ENCODE measurements at places on chromosomes 16 and 17.
A peak's percentile ranks its signal among the peaks of the same experiment; 100 is the strongest.

DNA sequence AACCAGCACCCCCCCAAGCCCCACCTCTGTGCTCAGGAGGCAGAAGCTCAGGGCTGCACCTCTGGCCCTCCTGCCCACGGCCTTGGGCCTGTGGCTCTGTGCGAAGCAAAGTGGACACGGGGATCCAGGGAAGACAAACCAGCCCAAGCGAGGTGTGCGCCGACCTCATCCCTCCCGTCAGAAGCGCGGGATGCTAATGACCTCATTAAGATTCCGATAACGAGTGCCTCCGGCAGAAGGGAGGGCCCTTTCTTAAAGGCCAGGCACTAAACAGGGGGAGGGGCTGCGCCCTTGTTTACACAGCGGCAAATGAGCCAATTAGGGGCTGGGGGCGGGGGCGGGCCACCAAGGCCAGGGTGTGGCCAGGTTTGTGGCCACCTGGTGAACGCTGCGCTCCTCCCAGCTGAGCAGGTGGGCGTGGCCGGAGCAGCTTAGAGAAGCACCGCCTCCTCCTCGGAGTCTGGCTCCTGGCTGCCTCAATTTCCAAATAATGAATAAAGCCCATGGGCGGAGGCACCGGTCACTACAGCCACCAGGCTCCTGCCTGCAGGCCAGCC lies 3.2 kb downstream of the CBX4 start:
- DNase-seq, result no peak

GRCh38 chr16:88063211-88063773 lies 112.1 kb downstream of the BANP start:
- no peak for DNase-seq

GRCh38 chr17:6554342-6554741 lies 2.0 kb downstream of the PITPNM3 start:
- DNase-seq, result no peak

- DNase-seq, result no peak
These were observed 20.7 kb upstream of the TVP23A start for GRCh38 chr16:10839279-10839666.

DNA sequence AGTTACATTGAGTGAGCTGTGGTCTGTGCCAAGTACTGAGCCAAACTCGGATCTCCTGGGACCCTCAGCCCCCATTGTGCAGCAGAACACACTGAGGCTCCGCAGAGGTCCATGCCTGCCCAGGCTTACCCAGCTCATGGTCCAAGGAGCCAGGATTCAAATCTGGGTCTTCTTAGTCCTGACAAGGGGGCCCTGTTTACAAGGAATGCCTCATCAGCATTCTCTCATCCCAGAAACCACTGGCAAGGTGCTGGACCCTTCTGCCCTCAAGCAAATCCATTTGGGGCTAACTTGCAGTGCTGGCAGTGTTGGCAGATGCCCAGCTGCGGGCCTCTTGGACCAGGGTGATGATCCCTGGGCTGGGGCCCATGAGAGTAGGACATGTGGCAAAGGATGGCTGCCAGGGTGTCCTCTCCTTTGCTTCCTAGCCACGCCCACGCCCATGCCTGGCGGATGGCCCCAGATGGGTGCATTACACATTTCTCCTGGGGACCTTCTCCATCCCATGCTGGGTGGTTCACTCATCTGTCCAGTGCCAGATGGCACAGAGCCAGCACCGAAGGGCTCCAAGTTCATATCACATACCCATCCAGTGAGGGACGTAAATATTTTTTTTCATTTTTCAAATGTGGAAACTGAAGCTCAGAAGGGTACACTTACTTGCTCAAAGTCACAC lies 117.7 kb downstream of the CMIP start:
- no peak for DNase-seq

DNA sequence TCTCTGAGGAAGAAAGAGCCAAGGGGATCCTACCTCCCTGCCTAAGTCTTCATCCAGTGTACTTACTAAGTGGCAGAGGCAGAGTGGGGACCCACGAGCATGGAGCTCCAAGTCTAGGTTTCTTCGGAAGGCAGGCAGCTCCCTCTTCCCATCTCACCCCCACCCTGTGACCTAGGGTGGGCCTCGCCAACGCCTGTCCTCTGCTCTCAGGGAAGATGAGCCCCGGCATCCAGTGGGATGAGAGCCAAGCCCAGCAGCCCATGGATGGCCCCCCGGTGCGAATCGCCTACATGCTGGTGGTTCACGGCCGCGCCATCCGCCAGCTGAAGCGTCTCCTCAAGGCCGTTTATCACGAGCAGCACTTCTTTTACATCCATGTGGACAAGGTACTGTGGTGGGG lies 8.3 kb downstream of the XYLT2 start:
- no peak for DNase-seq

- DNase-seq, result no peak
These were observed 80.9 kb downstream of the GOSR1 start for GRCh38 chr17:30557916-30558685.

DNA sequence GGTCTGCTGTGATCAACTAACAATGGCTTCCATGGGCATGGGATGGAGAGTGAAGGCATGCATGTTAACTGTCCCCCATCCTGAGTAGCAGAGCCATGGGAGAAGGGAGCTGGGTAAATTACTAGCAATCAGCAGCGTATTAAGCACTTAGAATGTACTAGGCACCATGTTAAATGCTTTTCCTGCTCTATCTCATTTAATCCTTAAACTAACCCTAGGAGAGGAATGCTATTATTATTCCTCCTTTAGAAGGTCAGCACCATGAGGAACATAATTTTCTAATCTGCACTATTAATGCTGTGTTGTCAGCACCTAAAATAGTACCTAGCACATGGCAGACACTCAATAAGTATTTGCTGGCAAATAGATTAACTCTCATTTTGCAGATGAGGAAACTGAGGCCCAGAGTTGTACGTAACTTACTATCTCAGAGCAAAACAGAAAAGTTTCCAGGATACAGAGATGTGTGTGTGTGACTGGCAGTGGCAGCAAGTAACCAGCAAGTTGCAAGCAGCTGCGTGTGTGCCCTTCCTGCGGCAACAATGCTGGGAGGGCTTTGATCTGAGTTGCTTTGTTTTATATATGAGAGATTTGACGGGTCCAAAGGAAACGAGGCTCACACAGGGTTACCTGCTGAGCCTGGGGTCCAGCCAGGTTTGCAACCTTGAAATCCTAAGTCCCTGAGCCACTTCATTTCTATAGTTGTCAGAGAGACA lies 6.5 kb upstream of the KLHL36 start:
- no peak for DNase-seq

- DNase-seq, result no peak
These were observed 1.9 kb upstream of the GAA start for GRCh38 chr17:80099291-80100034.

GRCh38 chr16:17369421-17370222 lies 101.1 kb downstream of the XYLT1 start:
- peak; percentile 53 for DNase-seq

DNA sequence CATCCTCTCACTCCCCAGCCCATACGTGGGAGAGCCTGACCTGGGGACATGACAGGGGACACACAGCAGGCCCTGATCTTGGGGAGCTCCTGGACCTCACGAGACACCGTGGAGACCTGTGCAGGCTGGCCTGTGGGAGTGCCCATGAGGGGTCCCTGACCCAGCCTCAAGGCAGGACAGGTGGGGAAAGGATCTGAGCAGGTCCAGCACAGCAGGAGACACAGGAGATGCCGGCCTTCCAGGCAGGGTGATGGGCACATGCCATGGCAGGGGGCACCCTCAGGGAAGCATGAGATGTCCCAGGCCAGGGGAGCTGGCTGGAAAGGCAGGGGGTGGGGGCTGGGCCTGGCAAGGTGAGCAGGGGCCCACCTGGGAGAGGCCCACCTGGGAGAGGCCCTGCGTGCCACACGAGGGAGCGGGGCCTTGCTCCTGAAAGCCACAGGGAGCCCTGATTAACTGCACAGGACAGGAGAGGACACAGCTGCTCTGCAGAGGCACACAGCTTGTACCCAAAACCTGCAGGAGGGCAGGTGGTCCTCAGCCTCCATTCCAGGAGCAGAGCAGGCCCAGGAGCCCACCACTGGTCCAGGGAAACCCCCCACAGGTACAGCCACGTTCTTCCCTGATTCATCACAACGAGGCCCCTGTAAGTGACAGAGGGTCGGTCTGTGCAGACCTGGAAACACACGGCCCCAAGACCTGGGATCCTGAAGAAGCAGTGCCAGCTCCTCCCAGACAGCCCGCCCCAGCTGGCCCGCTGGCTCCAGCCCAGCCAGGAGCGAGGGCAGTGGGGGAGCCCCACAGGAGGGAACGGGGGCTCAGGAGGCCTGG lies 26.6 kb upstream of the KRT17 start:
- no peak for DNase-seq

GRCh38 chr16:57634171-57634570 lies 5.7 kb downstream of the ADGRG1 start:
- DNase-seq, result no peak

DNA sequence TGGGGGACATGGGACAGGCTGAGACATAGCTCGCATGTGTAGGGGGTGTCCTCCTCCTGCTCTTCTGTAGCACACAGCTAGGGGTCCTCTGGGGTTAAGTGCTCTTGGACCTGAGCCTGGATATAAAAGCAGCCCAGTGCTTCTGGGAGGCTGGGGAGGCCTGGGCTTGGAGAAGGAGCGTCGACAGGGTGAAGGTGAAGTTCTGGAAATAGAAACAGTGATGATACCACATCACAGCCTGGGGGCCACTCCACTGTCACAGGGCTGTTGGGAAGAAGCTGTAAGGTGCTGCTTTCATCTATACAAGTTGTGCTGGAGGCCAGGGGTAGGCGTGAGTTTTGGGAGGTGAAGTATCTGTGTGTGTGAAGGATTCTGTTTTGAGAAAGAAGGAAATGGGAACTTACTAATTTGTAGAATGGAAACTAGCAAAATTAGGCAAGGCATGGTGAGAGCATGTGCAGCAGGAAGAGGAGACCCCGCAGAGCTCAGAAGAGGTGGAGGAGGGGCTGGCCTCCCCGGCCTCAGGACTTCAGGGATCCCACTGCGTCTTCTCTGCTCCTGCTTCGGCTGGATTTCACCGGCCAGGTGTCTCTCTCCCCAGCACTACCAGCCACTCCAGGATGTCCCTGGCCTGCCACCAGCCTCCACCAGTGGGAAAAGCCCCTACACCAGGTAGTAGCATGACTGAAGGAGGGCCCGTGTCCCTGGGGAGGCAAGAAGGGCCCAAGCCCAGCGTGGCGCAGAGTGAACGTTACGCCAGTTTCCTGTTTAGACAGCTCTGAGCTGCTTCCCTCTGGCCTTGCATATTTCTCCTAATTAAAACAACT lies 19.4 kb downstream of the PLCG2 start:
- no peak for DNase-seq

- peak; percentile 56 for DNase-seq
These were observed 17.3 kb upstream of the EEF2K start for GRCh38 chr16:22188595-22189442.

DNA sequence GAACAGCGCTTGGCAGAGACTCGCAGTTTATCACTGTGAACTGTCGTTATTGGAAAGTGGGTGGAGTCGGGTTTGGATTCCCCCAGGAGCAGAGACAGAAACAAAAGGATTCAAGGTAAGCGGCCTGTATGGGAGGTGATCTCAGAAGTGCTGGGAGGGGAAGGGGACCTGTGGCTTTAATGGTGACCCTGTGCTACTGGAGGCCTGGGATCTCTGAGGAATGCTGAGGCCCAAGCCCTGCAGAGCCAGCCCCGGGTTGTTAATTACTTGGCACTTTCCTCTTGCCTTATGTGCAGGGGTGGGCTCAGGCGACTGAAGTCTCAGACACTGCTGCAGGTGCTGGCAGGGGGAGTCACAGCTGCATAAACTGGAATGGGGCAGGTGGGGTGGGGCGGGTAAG lies 27.4 kb downstream of the IRF8 start:
- DNase-seq, result no peak

GRCh38 chr17:32495359-32496231 lies 8.8 kb downstream of the CDK5R1 start:
- no peak for DNase-seq

GRCh38 chr16:59975953-59976352 lies 1241.8 kb upstream of the GOT2 start:
- DNase-seq, result no peak

- no peak for DNase-seq
These were observed 381.7 kb downstream of the SLC39A11 start for GRCh38 chr17:72710834-72711233.

GRCh38 chr16:20946015-20946629 lies 45.6 kb downstream of the LYRM1 start:
- DNase-seq, result no peak
